ENCODE measurements at places on chromosomes 5 and 9.
A peak's percentile ranks its signal among the peaks of the same experiment; 100 is the strongest.

DNA sequence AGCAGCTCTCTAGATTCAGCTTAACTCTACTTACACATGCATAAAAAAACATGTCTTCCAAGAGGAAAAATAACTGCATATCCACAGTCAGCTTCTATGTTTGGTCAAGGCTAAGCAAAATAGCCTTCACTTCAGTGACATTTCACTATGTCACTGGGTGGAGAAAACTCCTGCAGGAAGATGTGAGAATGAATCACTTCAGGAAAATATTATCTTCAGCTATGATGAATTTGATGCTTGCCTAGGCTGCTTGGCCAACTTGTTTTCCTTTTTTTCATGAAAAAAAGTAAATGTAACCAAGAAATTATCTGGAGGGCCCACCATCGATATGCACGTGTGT lies 143.0 kb upstream of the ZNF608 start:
- DNase-seq = no peak

GRCh38 chr5:39648085-39648847 lies 223.5 kb upstream of the DAB2 start:
- no peak for DNase-seq

DNA sequence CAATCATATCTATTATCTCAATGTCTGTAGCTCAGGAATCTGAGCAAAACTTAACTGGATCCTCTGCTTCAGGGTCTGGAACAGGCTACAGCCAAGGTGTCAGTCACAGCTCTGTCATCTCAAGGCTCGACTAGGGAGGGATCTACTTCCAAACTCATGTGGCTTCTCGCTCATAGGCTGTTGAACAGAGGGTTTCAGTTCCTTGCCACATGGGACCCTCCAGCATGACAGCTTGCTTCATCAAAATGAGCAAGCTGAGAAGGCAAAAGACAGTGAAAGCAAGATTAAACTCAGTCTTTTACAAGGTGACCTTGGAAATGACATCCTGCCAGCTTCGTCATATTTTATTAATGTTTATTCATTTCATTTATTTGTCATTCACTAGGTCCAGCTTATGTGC lies 111.7 kb downstream of the GADD45G start:
- no peak for DNase-seq

DNA sequence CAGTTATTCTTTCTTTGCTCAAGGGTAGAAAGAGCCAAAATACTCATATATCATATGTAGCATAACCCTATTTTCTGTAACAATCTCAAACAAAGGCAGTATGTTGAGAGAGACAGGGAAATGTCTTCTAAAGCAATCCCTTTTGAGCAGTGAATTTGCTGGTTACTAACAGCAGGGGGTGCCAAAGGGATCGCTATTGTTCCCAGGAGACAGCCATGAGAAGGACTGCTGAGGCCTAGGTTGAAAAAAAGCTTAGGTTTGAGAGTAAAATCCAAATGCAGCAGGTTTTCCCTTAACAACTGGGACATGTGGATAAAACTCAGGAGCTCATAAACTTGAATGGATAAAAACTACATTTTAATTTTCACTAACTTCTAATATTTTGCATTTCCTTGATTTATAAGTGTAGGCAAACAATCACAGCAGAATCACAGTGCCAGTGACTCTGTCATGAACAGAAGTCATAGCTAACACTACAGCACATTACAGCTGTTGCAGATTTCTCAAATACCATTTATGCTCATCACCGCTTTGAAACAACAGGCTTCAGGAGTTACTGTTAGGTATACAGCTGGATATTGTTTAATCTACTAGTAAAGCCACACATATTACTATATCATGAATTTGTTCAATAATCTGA lies 148.4 kb downstream of the MAPKAP1 start:
- peak; percentile 85 for DNase-seq

GRCh38 chr5:56686337-56687195 lies 128.8 kb upstream of the MAP3K1 start:
- DNase-seq = no peak

DNA sequence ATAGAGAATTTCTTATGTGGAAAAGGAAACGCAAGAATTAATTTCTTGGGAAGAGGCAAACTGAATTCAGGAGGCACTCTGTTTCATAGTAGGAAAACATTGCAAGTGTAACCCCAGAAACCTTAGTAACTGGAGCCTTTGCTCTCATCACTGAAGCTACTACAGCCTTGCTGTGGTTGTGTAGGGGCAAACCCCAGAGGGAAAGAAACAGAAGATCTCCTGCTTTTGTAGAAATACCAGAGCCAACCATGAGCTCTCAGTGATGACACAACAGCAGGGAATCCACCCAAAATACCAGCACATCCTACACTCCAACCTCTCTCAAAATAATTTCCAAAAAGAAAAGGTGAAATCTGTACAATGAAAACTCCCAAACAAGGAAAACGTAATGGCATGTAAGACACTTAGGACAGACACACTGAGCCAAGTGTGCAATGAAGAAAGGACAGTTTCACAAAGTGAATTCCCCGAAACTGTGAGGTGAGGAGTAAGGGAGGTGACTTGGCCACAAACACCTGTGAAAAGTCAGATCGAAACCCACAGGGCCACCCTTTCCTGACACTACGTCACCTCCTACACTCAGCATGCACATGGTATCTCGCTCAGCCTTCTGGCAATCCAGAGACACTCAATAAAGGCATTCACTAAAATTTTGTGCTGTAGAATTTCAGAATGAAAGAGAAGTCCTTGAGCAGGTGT lies 8.5 kb upstream of the ACSL6 start:
- no peak for DNase-seq

GRCh38 chr5:18652404-18653215 lies 1018.4 kb downstream of the TAF11L14 start:
- no peak for DNase-seq

GRCh38 chr9:32565967-32566366 lies 7.0 kb downstream of the NDUFB6 start:
- no peak for DNase-seq

- DNase-seq = no peak
These were observed 352.4 kb downstream of the GLIS3 start for GRCh38 chr9:3947588-3947845.

- no peak for DNase-seq
These were observed 36.7 kb upstream of the ORM1 start for GRCh38 chr9:114286146-114286679.

GRCh38 chr5:112004867-112005622 lies 248.1 kb upstream of the NREP start:
- no peak for DNase-seq

- no peak for DNase-seq
These were observed 1162.5 kb upstream of the DMAC1 start for GRCh38 chr9:8962084-8962483.

GRCh38 chr9:29806937-29807618 lies 2233.8 kb upstream of the C9orf72 start:
- no peak for DNase-seq

DNA sequence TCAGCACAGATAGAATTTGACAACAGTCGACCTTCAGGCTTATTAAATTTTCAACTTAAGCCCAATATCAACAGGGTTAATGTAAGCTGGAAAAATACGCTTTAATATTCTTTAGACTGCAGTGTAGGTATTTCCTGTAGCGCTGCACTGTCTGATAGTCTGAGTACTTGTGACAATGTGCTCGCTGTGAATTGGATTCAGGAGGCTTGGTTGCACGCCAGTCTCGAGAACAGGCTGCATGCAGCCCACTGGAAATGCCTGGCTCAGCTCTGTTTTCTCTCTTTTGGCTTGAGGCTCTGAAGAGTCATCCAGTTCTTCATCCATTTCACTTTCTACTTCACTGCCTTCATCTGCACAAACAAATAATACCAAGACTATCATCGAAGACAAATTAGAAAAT lies 300.9 kb downstream of the RFX3 start:
- no peak for DNase-seq

GRCh38 chr5:74145951-74146350 lies 494.6 kb downstream of the ENC1 start:
- no peak for DNase-seq

- no peak for DNase-seq
These were observed at the start of gene QRFP for GRCh38 chr9:130896233-130897014. Gene QRFP, minus strand, starts transcription at chr9:130896812. Its CDS starts 2,974 bp downstream, at chr9:130893838.

DNA sequence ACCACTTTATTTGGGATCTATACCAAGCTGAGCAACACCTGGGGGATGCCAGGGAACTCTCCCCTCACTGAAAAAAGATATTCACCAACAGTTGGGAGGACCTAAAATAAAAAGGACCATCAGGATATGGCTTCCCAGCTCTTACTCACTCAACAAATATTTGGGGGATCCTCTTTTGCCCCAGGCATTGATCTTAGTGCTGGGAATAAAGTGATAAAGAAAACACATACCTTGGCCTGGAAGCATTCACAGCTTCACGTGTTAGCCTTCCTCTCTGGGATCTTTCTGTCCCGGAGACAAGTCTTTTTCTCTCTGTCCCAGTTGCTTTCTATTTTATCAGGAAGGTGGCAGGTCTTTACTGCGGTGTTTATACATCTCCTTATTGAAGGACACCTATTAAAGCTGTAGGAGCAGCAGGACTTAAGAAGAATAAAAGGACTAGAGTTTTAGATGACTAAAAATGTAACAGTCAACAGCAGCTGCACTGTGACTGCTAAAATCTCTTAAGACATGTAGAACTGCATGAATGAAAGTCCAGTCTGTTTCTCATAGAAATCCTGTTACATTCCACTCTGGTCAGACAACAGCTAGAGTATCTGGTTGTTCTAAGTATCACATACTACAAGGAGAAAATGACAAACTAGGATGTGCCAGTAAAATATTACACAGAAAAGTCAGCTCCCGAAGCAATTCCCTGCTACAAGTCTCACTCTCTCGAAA lies 90.0 kb upstream of the ITGA2 start:
- no peak for DNase-seq

- DNase-seq = no peak
These were observed 309.2 kb upstream of the EFNA5 start for GRCh38 chr5:107979900-107980299.

- no peak for DNase-seq
These were observed 172.1 kb downstream of the GABBR2 start for GRCh38 chr9:98536542-98537173.

DNA sequence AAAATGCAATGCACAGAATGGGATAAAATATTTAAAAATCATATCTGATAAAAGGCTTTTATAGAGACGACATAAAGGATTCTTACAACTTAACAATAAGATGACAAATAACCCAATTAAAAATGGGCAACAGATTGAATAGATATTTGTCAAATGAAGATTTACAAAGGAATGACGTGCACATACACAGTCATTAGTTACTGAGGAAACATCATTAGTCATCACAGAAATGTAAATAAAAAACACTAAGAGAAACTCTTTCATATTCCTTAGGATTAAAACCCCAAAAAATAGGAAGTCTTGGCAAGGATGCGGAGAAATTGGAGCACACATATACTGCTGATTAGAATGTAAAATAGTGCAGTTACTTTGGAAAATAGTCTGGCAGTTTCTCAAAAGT lies 1886.0 kb upstream of the CDH6 start:
- no peak for DNase-seq

DNA sequence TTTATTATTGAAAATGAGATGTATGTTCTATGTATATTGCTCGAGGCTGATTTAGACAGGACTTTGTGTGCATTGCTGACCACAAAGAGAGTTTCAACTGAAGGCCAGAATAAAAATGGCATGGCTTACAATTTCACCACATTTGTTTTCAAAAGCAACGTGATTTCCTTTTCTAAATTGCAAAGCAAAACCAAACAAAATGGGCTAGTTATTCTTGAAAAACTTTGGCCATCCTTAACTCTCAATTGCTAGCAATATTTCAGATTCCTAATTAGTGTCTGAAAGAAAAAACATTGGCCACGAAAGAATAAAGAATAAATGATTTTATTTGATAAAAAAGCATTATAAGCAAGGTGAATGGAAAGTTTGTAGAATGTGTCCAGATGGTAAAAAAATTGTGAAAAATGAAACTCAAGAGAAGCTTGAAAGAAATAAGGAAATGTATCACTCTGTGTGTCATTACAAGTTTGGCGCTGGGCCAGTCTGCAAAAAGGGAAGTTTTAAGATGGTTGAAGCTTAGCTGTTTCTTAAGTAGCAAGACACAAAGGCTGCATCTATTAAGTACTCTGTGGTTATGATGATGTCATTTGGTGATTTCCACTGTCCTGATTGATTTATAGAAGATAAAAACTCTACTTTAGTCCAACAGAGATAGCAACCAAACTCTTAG lies 89.2 kb upstream of the PRLR start:
- peak; percentile 29 for DNase-seq

DNA sequence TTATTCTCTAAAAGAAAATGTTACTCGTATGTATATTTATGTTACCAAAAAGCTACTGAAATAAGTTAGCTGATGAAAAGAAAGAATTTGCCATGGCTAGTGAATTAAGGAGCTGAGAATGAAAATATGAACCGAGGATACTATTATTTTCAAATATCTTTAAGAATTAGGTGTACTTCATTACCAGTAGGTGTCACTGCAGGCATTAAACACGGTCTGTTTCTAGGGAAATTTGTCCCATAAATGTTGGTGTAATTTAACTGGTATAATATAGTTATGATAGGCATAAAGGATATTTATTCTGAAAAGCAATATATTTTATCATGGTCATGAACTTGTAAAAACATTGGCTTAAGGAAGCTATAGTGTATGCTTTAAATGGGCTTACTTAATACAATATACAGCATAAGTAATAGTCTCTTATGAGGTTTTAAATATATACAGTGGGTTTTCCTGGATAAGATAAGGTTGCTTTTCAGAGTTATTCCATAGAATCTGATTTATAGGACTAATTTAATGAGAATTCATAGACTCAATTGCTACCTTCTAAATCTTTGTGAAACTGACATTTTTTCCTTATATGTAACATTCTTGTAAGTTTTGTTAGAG lies 72.4 kb upstream of the MPDZ start:
- peak; percentile 19 for DNase-seq

- no peak for DNase-seq
These were observed 64.9 kb downstream of the CCNH start for GRCh38 chr5:87347841-87348240.

GRCh38 chr5:22918511-22918910 lies 65.4 kb upstream of the CDH12 start:
- DNase-seq = no peak

- DNase-seq = no peak
These were observed 16.8 kb upstream of the POMT1 start for GRCh38 chr9:131485728-131486422.

DNA sequence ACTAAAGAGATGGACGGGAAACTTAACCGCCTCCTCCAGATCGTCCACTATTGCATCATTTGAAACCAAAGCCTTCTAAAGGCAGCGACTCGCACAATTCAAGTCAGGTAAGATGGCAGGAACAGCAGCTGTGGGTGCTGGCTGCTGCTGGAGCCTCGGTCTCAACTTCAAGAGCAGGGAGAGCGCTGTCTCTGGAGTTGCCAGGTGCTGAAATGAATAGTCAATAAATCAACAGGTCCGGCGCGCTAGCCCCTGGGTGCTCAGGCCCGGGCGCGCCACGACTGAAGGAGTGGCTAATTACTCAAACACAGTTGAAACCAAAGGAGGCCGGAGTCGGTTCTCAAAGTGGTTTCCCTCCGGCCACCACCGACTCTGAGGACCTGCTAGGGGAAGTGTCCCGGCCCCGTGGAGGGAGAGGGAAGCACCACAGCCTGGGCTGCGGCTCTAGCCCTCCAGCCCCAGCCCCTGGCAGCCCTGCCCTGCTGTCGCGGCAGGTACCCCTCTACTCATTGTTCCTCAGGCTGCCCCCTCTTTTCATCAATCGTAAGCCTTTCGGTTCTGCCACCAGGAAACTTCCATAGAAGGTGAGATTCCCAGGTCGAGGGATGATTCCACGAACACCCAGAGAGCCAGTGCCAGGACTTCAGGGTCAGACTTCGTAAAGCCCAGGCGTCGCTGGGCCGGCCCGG lies 804 bp downstream of the TTC39B start:
- DNase-seq = no peak
